ENCODE measurements at places on chromosomes 11 and 22.

GRCh38 chr11:1667906-1668305, 29.1 kb upstream of the KRTAP5-6 start:
- DNase-seq, result no peak

GRCh38 chr11:107856981-107857517, 1.5 kb downstream of the SLC35F2 start:
- no peak for DNase-seq

- DNase-seq, result peak; percentile 78
Observed at GRCh38 chr11:59273373-59273841, 60.7 kb upstream of the MPEG1 start.

GRCh38 chr11:75344761-75345454, 6.6 kb downstream of the ARRB1 start:
- DNase-seq, result no peak

GRCh38 chr11:6393989-6394670, 3.9 kb downstream of the SMPD1 start:
- DNase-seq, result no peak

DNA sequence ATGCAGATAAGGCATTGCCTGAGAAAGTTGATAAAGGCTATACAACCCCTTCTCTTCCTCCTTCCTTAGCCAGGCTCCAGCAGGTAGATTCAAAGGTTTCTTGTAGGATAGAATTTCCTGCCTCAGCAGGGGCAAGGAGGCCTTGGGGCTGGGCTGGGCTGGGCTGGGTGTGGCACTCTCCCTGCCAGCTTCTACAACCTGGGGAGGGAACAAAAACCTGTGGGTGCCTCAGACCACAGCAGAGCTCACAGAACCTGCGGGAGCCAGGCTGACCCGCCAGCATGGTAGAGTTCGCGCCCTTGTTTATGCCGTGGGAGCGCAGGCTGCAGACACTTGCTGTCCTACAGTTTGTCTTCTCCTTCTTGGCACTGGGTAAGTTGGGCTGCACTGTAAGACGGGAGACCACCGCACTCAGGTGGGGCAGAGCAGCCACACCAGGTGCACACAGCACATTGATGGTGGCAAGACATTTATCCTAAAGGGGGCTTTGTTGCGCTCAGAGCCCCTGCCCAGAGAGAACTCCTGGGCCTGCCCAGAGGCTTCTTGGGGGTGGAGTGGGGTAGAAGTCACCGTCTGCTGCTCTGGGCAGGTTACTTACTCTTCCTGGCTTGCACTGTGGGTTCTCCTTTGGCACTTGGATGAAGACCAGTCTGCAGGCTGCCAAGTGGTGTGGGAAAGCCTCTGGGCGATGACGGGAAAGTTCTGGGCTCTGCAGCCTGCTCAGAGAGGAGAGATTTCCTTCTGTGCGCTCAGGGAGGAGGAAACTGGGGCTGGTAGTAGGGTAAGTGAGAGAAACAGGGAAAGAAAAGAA, at the start of gene MOGAT2:
Gene MOGAT2 (plus strand): TSS at position 231 of the 811 bp plus-strand sequence. CDS start 51 bp downstream, at position 282.
- no peak for DNase-seq

- no peak for DNase-seq
Observed at GRCh38 chr11:70064726-70065317, 13.3 kb upstream of the ANO1 start.

DNA sequence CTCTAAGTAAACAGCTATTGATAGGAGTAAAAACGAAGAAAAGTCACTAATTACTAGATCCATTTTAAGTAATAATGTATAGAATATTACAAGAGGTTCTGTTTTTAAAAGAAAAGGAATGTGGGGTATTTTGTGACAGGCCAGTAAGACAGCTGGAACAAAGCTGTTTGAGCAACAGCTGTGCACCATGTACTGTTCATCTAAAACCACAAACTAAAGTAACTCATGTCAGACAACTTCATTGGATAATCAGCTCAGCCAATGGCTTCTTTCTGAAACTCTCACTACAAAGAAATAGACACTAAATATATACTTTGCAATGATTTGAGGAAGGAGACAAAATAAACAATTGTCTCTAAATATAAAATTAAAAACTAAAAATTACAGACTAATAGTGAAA, 16.1 kb downstream of the RRAS2 start:
- DNase-seq, result no peak

GRCh38 chr22:27930331-27931060, 11.4 kb upstream of the PITPNB start:
- DNase-seq, result no peak

- no peak for DNase-seq
Observed at GRCh38 chr11:10638316-10638925, 55.1 kb downstream of the IRAG1 start.

GRCh38 chr11:67561971-67562619, 21.5 kb upstream of the GSTP1 start:
- DNase-seq, result no peak

GRCh38 chr22:44456661-44457412, 41.2 kb downstream of the RTL6 start:
- no peak for DNase-seq

DNA sequence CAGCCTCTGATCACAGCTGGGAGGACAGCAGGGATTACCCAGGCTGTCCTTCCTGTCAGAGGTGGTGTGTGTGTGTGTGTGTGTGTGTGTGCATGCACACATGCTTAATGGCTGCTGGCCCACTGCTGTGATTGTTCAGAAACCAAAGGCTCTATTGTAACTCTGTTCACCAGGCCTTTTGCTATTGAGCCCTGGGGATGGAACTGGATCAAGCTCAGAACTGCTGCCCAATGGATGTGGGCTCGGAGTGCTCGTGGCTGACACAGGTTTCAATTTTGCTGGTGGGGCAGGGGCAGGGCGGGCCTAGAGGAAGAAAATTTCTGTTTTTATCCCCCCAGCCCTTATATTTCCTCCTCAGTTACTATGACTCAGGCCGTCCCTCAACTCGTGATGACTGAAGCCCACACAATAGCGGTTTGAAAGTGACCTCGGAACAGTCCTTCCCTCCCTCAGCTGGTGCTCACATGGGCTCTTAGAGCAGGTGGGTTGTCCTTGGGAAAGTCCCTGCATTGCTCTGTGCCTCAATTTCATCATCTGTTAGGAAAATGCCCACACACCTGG, 359.3 kb downstream of the TENM4 start:
- no peak for DNase-seq

DNA sequence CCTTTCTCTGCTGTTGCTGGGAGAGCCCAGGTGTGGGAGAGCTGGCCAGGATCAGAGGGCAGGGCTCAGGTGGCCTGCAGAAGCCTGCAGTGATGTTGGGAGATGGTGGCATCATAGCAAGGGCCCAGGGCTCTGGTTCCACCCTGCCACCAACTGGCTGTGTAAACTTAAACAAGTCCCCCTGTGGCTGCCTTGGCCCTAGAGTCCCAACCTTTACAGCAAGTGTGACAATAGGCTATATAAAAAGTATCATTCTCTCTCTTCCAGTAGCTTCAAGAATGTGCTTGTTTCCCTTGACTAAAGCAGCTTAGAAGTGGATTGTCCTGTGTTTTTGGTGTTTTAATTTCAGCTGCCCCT, 201.8 kb upstream of the E2F8 start:
- no peak for DNase-seq

- DNase-seq, result peak; percentile 81
Observed at GRCh38 chr22:38172832-38173640, 8.6 kb downstream of the PLA2G6 start.

DNA sequence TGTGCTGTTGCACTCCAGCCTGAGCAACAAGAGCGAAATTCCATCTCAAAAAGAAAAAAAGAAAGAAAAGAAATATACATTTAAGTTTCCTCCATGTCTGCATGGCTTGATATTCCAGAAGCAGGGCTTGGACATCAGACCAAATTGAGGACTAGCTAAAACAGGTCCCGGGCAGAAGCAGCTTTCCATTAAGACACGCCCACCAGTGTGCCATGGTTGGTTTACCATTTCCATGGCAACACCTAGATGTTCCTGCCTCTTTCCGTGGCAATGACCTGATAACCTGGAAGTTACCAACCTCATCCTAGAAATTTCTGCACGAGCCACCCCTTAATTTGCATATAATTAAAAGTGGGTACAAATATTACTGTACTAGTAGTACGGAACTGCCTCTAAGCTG, 111.3 kb downstream of the NAT10 start:
- no peak for DNase-seq

DNA sequence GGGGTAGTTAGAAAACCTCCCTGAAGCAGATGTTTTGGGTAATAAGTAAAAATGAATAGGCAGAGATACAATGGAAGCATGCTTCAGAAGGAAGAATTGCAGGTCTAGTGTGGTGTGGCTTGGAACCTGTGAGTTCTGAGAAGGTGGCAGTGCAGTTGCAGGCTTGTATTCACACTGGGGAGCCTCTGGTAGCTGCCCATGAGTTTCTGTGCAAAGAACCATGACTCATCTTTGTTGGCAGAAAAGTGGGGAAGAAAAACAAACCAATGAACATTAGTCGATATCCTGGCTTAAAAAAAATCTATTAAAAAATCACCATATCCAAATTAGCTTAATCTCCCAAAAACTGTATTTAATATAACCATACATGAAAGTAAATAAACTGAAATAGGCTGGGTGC, 232.6 kb downstream of the FAT3 start:
- DNase-seq, result no peak

GRCh38 chr11:44531116-44531504, 34.4 kb upstream of the CD82 start:
- no peak for DNase-seq
